ENCODE measurements at places on chromosomes 13 and 19.

- no peak for DNase-seq
These were observed 552 bp downstream of the PLK5 start for GRCh38 chr19:1524287-1524971.

- no peak for DNase-seq
These were observed 204 bp upstream of the PDX1 start for GRCh38 chr13:27919659-27919933.

DNA sequence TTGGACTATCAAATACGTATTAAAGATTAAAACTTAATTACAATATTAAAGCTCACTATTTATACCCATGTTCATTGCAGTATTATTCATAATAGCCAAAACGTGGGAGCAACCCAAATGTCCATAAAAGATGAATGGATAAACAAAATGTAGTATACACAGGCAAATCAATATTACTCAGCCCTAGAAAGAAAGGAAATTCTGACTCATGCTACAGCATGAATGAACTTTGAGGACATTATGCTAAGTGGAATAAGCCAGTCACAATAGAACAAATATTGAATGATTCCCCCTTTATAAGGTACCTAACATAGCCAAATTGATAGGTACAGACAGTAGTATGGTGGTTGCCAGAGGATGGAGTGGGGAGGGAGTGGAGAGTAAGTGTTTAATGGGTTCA, 457.3 kb downstream of the FGF14 start:
- DNase-seq = no peak

DNA sequence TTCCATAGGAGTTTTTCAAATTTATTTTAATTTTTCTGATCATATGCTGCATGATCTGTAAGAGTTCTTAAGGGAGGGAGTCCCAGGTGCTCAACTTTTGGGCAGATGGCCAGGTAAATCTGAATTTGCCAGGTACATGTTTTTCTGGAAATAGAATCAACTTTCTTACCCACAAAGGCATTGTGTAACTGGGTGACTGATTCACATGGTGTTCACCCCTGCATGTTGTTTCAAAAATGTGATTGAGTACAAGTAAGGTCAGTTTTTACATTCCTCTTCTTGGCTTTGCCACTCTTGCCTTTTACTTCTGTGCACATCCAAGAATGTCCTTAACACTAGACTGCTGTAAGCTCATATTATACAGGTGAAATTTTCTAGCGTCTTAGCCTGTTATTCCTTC, 30.4 kb downstream of the RB1 start:
- DNase-seq = no peak

GRCh38 chr13:67094952-67095351, 135.2 kb downstream of the PCDH9 start:
- DNase-seq = no peak

- no peak for DNase-seq
These were observed 65.9 kb downstream of the ENOX1 start for GRCh38 chr13:43720780-43721397.

- DNase-seq = no peak
These were observed 450.1 kb upstream of the SLITRK1 start for GRCh38 chr13:84332346-84332745.

DNA sequence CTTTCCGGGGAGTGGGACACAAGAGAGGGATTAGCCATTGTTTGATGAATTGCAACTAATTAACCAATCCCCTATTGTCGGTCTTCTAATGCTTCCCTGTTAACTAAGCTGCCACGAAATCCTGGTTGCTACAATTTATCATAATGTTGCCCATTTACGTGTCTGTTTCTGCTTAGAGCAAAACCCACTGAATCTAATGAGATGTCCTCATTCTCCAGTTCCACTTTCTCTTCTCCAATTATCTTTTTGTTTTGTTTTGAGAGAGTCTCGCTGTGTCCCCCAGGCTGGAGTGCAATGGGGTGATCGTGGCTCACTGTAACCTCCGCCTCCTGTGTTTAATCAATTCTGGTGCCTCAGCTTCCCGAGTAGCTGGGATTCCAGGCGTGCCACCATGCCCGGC, 5.2 kb upstream of the DPP9 start:
- DNase-seq = no peak

- no peak for DNase-seq
These were observed 20.7 kb upstream of the TINCR start for GRCh38 chr19:5588441-5588840.

- no peak for DNase-seq
These were observed 4.7 kb upstream of the MYBPC2 start for GRCh38 chr19:50427997-50428425.

GRCh38 chr19:17323300-17323963, 11.2 kb downstream of the ANO8 start:
- no peak for DNase-seq

DNA sequence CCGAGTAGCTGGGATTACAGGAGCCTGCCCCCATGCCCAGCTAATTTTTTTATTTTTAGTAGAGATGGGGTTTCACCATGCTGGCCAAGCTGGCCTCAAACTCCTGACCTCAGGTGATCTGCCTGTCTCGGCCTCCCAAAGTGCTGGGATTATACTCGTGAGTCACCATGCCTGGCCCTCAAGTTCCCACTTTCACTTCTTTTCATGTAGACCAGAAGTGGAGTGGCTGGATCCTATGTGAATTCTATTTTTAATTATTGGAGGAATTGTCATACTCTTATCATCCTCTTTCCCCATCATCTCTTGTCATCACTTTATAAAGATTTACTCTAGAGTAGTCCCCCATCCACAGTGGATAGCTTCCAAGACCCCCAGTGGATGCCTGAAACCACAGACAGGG, 12.8 kb upstream of the SIGLEC10 start:
- DNase-seq = no peak

DNA sequence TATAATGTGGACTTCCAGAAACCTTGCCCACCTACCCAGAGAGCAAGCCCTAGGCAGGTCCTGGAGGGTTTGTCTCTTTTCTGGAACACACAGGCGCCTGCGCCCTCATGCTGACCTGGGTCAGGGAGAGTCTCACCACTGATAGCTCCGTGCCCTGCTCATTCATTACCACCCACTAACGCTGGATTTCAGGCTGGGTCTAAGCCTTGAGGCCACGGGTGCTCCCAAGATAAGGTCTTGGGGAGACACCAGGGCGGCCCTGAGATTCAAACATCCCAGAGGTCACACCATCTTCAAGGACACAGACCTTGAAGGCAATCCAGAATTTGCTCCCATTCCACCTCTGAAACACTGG, 5.1 kb downstream of the S1PR2 start:
- no peak for DNase-seq

DNA sequence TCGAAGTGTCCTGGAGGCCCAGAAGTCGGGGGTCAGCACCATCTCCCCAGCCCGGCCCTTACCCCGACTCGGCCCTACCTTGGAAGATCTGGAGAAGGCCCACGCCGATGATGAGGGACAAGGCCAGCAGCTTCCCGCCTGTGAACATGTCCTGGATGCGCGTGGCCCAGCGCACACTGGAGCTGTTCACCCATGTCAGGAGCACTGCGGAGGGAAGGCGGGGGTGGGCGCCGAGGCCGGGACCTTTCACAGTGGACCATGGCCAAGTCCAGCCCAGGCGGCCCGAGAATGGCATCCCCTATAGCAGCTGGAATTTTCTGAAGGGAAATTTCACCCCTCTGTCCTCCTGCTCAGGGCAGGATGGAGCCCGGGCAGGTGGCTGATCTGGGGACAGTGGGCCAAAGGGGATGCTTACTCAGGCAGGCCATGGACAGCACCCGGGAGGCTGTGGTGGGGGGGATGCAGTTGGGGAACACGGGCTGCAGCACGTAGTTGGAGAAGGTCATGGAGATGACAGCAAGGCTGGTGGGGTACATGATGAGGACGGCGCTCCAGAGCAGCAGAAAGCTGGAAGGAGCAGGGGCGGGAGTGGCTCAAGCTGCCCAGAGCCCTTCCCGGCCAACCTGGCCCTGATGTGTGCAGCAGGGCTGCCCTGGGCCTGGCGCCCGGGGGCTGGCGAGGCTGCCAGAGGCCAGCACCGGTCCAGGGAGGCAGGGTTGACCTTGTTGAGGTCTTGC, 13.0 kb downstream of the SLC7A10 start:
- DNase-seq = no peak

DNA sequence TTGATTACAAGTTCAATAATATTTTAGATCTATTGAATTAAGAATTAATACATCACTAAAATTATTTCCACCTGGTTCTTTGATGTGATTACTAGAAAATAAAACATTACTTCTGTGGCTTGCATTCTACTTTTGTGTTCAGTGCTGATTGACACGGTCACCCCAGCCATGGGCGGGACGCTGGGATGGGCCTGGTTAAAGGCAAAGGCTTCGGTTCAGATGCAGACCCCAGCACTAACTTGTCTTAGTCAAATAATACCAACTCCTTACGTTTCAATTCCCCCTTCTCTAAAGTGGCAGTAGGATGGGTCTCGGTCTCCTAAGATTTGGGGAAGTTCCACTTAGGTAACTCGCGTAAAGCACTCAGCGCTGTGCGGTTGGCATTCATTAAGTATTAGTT, 144.9 kb downstream of the URI1 start:
- no peak for DNase-seq

- no peak for DNase-seq
These were observed 12.2 kb downstream of the GTF2F2 start for GRCh38 chr13:45132369-45133064.

DNA sequence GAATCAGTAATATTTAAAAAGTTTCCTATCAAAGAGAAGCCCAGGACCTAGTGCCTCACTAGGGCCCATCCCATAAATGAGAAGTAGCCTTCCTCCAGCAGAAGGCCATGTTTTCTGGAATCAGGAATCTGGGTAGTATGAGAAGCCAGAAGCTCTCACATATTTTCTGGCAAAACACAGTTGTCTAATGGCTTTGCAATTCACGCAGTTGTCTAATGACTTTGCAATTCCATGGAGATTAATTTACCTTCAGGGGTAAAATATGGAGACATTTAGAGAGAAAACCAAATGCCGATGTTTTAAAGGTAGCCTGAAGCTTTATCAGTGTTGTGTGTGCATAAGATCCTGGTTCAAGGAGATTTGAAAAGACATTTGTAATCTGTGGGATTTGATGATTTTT, 29.8 kb upstream of the SIAH3 start:
- no peak for DNase-seq

DNA sequence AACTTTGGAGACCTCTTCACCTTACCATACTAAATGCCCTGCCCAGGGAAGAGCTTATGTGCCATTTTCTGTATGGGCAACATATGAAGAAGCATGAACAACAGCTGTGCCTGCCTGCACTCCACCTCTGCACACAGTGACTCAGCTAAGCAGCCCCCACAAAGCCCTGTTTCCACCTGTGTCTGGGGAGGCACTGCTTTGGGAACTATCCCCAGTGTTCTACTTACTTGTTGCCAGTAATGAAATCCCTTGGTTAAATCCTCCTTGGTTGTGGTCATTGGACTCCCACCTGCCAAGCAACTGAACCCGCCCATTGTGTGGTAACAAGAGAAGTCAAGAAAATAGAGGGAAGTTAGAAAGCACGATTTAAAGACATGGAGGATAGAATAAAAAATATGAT, 84.6 kb downstream of the NALCN start:
- no peak for DNase-seq

DNA sequence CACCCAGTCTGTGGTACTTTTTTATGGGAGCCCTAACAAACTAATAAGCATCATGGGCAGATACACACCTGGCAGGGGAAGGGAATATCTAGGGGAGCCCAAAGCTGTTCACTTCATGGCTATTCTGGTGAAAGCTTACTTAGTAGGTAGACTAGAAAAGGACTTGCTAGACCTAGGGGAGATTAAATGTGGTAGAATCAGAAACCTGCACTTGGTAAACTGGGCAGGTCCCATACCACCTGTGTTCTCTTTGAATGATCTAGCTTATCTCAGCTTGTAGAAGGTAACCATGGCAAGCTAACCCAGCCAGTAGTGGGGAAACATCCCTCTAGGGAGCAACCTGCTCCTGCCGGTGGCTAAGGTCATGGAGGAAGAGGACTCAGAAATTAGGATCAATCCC, 113.9 kb upstream of the TMTC4 start:
- no peak for DNase-seq

GRCh38 chr13:74061926-74062595, 72.1 kb downstream of the KLF12 start:
- no peak for DNase-seq

DNA sequence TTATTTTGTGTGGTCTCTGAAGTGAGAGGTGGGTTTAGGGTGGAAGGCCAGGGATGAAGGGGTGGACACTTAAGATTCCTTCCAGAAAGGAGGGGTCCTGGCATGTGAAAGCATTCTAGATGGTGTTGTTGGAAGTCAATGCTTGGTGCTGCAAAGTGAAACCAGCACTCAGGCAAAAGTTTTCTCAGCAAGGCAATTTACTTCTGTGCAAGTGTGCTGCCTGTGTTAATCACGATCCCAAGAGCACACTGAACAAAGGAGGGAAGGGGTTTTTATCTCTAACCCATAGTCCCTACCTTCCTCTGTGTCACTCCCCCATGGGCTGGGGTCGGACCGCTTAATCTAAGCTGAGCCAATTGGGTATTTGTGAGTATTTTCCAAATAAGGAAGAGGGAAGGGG, 1.3 kb downstream of the ZNF134 start:
- DNase-seq = no peak

DNA sequence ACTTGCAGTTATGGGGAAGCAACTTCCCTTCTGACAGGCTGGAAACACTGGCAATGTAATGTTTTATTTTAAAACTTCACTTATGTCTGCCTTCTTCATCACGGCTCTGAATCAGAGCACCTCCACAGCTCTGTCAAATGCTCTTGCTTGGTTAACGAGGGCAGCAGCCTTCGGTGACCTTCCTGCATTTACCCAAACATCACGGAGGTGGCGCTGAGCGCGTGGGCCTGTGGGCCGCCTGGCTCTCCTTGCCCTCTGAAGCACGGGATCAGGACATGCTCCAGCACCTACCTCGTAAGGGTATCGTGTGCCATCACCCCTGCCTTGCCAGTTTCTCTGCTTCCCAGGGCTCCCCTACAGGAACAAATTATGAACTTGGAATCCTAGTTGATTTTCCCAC, 310.0 kb downstream of the TEX29 start:
- no peak for DNase-seq

DNA sequence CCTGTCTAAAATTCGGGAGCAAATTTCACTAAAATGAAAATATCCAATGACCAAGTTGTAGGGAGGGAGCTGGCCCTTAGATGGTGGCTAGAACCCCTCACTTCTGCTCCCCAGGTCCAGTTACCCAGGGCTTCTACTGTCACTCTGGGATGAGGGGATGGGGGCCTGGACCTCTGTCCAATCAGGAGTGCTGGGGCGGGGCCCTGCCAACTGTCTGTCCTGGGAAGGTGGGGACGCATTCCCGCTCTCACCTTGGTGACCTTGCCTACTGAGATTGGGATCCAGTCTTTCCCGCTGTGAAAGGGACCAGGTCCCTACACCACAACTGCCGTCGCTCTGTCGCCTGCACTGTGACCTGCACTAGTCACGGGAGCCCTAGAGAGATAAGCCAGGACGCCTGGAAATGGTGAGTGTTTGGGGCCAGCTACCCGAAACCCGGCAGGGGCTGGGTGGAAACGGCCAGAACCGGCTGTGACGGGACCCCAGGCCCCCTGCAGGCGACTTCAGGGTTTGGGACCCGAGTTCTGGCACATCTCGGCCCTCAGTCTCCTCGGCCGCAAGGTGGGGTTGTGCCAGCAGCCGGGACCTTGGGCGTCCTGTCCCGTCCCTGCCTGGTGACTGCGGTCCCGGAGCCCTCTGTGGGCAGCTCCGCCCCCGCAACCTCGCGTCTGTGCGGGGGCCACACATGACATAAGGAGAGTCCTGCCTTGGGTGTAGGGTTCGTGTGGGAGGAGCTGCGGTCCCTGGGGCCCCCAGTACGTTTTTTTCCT, 22.8 kb downstream of the ZNF20 start:
- no peak for DNase-seq

Data from stimulated activated CD4-positive, alpha-beta T cell treated with anti-CD3 and anti-CD28 coated beads, Interleukin-2, amount 100 ng/mL, for 4 hours (primary cell).